Left lobe of liver (tissue), 2 donors: ENCODE measurements at places on chromosomes 16 and 17. TPM values are rescaled to one million over a fixed set of nuclear protein-coding genes. Genes with fewer than 3 reads are reported as not detected.

DNA sequence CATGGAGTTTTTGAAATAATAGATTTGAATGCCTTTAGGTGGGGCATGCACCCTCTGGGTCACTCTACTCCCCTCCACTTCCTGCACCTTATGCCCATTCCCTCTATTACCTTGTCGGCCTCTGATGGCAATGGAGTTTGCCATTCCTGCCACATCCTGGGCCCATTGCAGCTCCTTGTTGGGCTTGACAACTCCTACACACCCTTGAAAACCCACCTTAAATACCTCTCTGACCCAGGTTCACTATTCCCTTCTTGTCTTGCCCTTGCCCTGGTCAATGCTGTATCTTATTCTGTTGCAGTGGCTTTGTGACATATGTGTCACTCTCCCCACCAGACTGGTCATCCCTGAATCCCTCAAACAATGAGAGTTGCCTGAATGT lies 2.4 kb downstream of the CCR7 start:
- no peak for DNase-seq

DNA sequence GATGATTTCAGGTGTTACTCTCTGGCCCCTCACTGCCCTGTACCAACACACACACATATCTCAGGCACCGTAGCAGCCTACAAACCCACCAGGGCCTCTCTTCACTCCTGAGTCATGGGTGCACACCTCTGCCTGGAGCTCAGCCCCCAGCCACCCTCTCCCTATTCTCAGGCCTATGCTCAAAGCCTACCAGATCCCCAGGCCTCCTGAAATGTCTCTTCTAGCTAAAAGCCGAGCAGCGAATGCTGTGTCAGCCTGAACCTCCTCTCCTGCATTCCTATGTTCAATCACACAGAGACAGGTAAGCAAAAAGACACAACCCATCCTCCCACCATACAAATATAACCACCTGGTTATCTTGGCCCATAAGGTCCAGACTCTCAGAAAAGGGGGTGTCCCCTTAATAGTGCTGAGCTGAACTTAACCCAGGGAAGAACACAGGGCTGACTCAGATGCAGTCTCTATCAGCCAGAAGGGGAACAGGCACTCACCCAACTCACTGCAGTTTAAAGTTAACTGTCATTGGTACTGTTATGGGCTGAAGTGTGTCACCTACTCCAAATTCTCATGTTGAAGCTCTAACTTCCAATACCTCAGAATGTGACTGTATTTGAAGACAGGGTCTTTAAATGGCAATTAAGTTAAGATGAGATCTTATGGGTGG lies 62.0 kb upstream of the TEKT3 start:
- DNase-seq, result no peak

DNA sequence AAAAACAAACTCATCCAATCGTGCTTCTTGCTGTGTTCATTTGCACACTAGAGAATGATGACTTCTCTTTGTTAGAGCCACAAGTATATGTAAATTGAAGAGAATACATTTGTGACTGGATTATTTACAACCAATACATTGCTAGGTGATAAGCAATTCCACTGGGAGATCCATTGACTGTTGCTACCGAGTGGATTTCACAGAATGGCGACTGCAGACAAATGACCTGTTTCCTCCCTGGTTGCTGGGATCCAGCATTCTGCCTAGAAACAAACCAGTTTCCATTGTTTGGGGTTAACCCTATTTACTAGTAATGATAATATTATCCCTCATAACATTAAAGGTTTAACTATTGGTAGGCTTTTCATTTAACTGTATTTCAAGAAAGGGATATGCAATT lies 36.9 kb upstream of the CPHXL start:
- no peak for DNase-seq

- DNase-seq, result no peak
Measured at GRCh38 chr16:3295209-3295608, 10.0 kb downstream of the TIGD7 start.

- DNase-seq, result no peak
Measured at GRCh38 chr16:57233944-57234706, 10.9 kb upstream of the ARL2BP start.

GRCh38 chr17:36111068-36111490 lies 7.5 kb downstream of the CCL4 start:
- no peak for DNase-seq

GRCh38 chr17:81239714-81240555 lies 817 bp downstream of the NDUFAF8 start:
- DNase-seq, result no peak

- peak; percentile 19 for DNase-seq
Measured at GRCh38 chr17:67452681-67453554, 75.8 kb downstream of the PITPNC1 start.

GRCh38 chr17:35788477-35789368 lies 6.7 kb downstream of the MMP28 start:
- no peak for DNase-seq

GRCh38 chr17:78359997-78360370 lies at the start of gene SOCS3:
TSS of gene SOCS3 (minus strand) at chr17:78360077. CDS start at chr17:78359095, 982 bp downstream.
- DNase-seq, result peak; percentile 95

GRCh38 chr17:78144736-78145641 lies 1.2 kb upstream of the C17orf99 start:
- DNase-seq, result peak; percentile 75

GRCh38 chr17:78351449-78352006 lies 8.3 kb downstream of the SOCS3 start:
- DNase-seq, result peak; percentile 97

DNA sequence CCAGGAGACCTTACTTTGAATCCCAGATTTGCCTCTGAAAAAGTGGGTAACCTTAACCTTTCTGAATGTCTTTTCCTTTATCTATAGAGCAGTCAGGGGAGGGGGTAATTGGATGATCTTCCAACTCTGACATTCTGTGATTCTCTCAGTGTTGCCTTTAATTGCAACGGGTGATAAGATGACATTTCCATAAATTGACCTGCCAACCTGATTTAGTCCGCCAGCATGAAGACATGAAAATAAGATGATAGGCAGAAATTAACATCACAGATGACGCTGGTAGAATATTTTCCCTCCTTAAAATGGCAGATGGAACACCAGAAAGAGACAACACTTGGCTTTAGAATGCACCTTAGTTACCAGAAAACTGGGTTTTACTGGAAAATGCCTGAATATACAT lies 72.6 kb downstream of the VAT1L start:
- no peak for DNase-seq

GRCh38 chr17:15966879-15967248 lies 21.9 kb downstream of the ADORA2B start:
- DNase-seq, result no peak

Gene C1QTNF8
- total RNA-seq, result not detected

Gene CIBAR2
- total RNA-seq, result not detected

Gene ZFPM1
- 14.6 TPM for total RNA-seq

Gene PRSS53
- 4.4 TPM for total RNA-seq

Gene ZNF232
- 5.3 TPM for total RNA-seq

Gene CMTM1
- 0.98 TPM for total RNA-seq

Gene CDH16
- not detected for total RNA-seq

Gene CACNA1H
- 4.2 TPM for total RNA-seq

Gene MMP2
- 5.4 TPM for total RNA-seq
